ENCODE measurements at places on chromosomes 4 and X.

DNA sequence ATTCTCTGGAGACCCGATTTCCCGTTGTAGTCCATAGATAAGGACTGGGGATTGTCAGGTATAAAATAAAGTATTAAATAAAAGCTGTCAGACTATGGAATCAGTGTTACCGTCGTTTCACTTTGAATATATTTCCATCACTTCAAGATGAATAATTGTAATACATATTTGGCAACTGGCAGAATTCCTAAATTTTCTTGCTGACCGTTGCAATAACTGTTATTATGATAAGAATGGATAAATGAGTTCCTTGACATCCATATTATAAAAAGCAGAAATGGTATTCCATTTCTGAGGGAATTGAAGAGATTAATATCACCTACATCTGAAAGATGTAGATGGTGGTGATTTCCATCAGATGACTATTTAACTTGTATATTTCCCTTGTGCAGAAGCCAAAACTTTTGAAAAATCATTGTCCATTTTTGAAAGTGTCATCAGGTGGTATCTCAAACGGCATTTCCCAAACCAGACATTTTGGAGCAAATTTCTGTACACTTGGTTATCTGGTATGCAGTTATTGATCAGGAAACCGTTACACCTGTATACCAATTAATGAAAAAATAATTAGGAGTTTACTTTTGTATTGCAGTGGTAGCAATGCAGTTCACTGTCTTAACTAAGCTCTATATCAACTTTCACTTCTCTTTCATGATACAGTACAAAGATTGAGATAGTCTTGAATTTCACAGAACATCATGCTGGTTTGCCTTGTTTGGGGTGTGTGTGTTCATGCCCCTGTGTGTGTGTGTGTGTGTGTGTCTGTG is 878.5 kb downstream of the PCDH18 start:
- DNase-seq, result no peak

DNA sequence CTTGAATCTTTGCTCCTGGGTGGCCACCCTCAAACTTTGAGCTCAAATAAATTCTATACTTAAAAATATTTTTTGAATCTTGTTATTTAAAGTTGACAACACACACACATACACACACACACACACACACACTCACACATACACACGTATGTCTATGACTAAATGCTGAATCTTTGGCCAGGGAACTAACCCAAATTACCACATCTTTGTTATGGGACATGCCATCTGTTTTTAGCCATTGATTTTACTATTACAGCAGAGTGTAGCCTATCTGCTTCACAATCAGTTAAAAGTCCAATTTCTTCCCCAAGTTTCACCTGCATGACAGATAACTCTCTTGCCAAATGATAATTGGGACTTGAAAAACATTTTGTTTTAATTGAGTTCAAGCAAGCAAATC is 45.0 kb upstream of the USP46 start:
- no peak for DNase-seq

DNA sequence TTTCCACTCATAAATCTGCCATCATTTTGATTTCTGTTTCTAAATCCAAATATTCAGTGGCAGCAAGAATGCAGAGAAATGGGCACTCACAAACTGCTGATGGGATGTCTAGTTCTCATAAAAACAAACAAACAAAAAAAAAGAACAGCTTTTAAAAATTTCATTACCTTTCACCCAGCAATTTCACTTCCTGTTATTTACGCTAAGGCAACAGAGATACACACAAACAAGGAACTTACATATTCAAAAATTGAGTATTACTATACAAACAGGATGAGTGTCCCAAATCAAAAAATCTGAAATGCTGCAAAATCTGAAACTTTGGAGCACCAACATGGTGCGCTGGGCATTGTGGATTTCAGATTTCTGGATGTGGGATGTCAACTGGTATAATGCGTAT is 36.4 kb downstream of the FAT1 start:
- no peak for DNase-seq

DNA sequence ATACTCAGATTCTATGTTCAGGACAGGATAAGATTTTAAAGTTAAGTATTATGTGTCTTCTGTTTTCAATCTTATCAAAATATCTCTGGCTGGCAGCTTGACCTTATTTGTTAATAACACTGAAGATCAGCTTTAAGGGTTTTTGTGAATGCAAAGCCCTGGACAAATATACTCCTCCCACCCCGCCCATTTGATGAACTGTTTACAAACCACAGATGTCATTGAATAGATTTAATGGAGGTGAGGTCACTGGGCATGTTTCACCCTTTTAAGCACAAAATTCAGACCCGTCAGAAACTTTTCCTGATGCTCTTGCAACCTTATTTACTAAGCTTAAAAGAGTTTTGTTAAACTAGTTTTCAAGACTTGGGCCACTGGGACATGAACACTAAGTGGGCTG is 10.1 kb upstream of the CXCL8 start:
- DNase-seq, result no peak

DNA sequence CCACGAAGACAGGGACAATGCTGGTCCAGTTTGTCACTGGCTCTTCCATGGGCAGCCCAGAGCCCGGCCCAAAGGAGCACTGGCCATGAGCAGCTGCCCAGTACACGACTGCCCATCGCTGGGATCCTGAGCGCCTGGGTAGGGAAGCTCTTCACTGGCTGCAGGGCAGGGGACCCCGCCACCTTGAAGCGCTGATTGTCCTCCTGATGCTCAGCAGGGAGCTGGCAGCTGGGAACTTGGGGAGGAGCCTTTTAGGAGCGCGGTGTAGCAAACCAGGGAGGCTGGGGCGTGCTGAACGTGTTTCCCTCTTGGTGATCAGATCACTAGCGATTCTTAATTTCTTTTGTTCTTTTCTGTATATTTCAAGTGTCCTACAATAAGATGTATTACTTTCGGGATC is 1.8 kb downstream of the L1CAM start:
- DNase-seq, result no peak

DNA sequence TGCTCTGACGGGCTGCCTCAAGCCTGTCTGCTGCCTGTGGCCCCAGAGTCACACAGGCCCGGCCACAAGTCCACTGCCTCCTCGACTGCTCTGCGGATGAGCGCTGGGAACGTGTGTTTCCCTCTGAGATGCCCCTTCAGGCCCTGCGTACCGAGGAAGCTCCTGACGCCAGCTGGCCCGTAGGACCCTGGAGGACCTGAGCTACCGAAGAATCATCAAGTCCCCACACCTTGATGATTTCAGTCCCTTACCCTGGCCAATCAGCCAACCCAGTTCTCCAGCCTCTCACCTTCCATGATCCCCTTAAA is 96.6 kb upstream of the LRPAP1 start:
- DNase-seq, result no peak

GRCh38 chr4:84237008-84237407 is 262.1 kb downstream of the NKX6-1 start:
- no peak for DNase-seq

DNA sequence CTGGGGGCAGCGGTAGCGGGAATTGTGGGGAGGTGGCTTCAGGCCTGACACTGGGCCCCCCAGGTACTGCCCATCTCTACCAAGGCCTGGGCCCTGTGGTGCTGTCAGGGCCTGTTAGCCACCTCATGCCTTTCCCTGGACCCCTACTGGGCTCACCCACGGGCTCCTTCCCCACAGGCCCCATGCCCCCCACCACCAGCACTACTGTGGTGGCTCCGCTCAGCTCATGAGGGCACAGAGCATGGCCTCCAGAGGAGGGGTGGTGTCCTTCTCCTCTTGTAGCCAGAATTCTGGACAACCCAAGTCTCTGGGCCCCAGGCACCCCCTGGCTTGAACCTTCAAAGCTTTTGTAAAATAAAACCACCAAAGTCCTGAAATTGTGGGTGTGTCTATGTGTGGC is 7.5 kb downstream of the GATA1 start:
- no peak for DNase-seq

GRCh38 chr4:40221744-40222143 is 24.9 kb downstream of the RHOH start:
- DNase-seq, result no peak

GRCh38 chr4:3388471-3389232 is 53.1 kb upstream of the HGFAC start:
- no peak for DNase-seq

- DNase-seq, result no peak
Measured at GRCh38 chr4:184544788-184545409, 70.5 kb upstream of the IRF2 start.

- DNase-seq, result no peak
Measured at GRCh38 chrX:18666614-18667013, 5.3 kb downstream of the RS1 start.

DNA sequence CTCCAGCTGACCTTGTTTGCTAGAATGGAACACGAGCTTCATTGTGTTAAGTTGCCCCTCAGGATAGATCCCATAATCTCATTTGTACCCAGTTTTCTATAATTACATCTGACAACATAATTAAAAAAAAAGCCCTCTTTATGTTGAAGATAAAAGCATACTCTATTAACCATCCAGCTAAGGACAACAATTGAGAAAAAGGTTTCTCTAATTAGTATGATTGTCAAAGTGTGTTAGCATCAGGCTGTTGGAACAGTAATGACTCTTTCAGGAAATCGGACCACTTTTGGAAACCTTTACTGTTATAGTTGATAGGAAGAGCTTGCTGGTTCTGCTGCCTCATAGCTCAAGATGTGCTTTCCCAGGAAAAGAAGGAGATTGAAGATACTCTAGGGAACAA is 172.6 kb downstream of the FHIP1A start:
- DNase-seq, result no peak

DNA sequence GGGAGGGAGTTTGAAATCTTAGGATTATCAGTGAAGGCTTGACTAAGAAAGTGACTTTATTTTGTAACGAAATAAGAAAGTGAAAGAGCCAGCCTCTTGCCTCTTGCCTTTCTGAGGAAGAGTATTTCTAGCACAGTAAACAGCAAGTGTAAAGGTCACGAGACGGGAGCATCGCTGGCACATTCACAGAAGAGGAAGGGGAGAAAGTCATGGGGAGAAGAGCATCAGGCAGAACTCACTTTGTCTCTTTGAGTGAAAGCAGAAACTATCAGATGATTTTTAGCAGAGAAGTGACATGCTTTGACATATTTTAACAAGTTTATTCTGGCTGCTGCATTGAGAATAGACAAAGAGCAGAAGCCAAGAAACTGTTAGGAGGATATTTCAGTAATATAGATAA is 313.8 kb downstream of the CAMK2D start:
- no peak for DNase-seq

GRCh38 chr4:116453127-116453526 is 632.2 kb downstream of the TRAM1L1 start:
- DNase-seq, result no peak

GRCh38 chrX:135522132-135522530 is 1.7 kb downstream of the INTS6L start:
- DNase-seq, result no peak

DNA sequence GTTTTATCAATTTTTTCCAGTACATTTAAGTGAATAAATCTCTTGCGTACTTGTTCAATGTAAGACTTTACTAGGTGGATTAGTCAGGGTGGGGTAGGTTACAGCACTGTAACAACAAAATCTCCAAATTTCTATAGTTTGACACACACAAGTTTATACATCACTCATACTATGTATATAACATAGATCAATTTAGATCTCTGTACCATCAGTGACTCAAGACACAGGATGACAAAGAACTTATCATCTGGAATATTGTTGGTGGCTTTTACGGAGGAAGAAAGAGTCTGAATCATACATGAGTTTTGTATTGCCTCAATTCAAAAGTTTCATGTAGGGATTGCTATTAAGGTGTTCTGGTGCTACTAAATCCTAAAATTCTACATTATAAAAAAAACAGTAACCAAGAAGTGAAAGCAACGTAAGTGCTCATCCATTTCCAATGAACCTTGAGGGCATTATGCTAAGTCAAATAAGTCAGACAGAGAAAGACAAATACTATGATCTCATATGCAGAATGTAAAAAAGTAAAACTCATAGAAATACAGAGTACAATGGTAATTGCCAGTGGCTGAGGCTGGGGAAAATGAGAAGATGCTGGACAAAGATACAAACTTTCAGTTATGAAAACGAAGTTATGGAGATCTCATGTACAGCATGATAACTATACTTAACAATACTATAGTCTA is 98.0 kb upstream of the DKK2 start:
- DNase-seq, result no peak

DNA sequence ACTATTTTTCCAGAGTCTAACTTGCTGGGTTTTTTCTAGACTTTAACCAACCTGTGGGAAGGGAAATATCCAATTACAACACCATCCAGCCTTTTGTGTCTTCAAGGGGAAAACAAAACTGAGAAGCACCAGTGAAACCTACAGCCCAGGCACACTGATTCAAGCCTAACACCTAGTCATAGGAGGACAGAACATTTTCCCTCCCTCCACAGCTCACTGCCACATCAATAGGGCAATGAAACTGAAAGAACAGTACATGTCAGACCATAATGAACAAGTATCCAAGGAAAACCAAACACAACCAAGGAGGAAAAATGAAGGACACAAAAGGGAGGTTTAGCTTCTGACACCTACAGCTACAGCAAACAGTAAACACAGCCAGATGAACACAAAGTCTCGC is 17.6 kb downstream of the MAGEA8 start:
- DNase-seq, result no peak

- DNase-seq, result no peak
Measured at GRCh38 chr4:5052726-5053425, 1.6 kb downstream of the STK32B start.

GRCh38 chrX:136671006-136671610 is 23.1 kb downstream of the CD40LG start:
- DNase-seq, result no peak

DNA sequence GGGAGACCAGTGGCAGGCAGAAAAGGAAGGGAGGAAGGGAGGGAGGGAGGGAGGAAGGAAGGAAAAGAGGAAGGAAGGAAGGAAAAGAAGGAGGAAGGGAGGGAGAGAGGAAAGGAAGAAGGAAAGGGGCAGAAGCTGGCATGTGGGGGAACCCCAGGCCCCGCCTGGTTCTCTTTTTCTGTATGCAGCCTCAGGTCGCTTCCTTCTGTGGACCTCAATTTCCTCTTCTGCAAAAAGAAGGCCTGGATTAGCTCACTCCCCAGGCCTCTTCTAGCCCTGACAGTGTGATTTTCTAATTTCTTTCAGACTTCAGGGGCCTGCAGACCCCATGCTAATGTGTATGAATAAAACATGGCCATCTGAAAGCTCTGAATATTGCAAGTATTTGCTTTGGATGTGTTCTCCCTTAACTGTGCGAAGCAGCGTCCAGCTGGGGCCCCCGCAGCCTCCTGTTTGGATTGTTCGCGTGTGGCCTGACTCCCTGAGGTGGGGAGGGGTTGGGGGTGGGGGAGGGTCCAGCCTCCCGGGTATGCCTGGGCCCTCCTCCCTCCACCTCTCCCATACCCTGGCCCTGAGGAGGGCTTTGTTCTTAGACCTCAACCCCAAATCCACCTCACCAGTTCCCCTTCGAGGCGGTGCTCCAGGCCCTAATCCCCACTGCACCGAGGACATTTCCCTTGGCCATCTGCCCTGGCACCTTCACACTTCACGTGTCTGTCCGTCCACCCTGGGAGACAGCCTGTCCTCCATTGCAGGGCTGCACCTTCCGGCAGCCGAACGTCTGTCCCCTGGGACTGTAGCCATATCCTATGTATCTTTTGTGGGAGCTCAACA is 199.9 kb upstream of the ATP6AP2 start:
- no peak for DNase-seq

DNA sequence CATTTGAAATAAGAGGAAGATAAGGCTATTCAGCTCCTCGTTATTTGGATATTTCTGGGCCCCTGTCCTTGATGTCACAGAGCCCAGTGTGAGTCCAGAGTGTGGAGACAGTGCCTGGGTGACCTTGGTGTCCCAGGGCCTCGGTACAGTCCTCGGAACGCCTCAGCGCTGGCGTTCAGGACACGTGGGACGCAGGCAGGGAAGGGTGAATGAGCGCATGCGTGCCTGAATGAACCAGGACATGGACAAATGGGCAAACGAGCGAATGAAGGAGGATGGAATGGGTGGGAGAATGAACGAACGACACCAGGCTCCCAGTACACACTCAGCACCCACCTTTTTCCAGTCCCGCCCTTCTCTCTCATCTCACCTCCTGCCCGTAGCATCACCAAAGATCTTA is 44.2 kb downstream of the EVC start:
- DNase-seq, result no peak
